GM12878 (cell line): ENCODE measurements at places on chromosomes 3 and 15.

- DNase-seq = no peak
Measured at GRCh38 chr3:55147406-55147805, 219.5 kb upstream of the LRTM1 start.

- DNase-seq = no peak
Measured at GRCh38 chr15:81098349-81098748, 35.7 kb upstream of the CFAP161 start.

GRCh38 chr15:49758856-49759255 lies 138.0 kb downstream of the DTWD1 start:
- DNase-seq = no peak

GRCh38 chr15:74136540-74136813 lies 6.1 kb downstream of the ISLR2 start:
- DNase-seq = no peak

DNA sequence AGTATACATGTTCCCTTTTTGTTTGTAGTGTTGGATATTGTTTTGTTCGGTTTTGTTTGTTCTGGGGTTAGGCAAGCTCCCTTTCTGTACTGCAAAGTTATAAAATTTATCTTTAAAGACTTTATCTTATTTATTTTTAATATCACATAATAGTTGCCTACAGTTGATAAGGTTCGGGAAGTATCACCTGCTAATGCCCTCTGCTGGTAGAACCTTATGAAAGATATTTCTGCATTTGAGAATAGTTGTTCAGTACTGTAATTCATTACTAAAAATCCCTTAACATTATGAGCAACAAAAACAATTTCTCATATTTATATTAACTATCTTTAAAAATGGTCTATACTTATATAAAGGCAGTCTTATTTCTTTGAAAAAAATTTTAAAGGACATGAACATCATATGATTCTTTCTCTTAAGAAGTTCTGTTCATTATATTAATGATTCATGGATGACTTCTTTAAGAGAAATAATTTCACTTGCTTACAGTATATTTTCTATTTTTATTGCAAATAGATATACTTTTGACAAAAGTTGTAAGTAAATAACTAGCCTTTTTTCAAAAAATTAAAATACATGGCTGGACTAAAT lies 1126.8 kb downstream of the SI start:
- no peak for DNase-seq

DNA sequence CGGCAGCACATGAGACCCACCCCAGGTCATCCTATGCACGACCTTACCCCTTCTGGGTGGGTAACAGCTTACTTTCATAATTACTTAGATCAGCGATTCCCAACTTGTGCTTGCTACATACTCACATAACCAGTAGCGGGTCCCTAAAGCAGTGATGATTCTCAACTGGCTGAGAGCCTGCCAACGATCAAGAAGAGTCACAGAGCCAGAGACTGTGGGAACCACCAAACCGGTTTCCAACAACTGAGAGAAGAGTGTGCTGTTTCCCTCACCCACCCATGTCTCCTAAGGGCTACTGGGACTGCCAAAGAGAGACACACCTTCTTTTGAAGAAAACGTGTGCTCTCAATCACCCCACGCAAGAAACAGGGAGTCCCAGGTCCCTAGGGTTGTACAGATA lies 12.0 kb upstream of the XXYLT1 start:
- DNase-seq = no peak
